ENCODE measurements at places on chromosomes 12 and 14.

- no peak for DNase-seq
Measured at GRCh38 chr12:121668750-121669520, 519 bp downstream of the MORN3 start.

DNA sequence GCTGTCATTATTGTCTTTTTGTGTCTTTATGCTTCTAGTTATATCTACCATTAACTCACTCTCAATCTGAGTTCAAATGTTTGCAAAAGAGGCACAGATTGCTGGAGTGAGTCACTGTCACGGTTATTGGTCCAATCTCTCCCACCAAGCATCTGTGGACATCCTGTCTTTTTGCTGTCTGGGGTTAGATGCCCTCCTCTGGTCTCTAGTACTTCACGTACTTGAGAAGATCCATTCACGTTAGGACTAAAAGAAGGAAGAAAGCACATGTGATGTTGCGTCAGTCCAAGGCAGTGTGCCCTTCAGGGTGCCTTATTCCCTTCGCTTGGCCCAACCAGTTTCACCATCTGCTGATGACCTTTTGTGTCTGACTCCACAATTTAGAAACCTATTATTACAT is 72.3 kb upstream of the STXBP6 start:
- DNase-seq, result no peak

- DNase-seq, result peak; percentile 58
Measured at GRCh38 chr14:67852926-67853604, 33.5 kb downstream of the RAD51B start.

- no peak for DNase-seq
Measured at GRCh38 chr12:127383281-127383680, 883.7 kb upstream of the TMEM132C start.

GRCh38 chr12:2142068-2142467 is 89.3 kb downstream of the CACNA1C start:
- DNase-seq, result no peak

- DNase-seq, result no peak
Measured at GRCh38 chr14:54083549-54084239, 127.1 kb upstream of the BMP4 start.

DNA sequence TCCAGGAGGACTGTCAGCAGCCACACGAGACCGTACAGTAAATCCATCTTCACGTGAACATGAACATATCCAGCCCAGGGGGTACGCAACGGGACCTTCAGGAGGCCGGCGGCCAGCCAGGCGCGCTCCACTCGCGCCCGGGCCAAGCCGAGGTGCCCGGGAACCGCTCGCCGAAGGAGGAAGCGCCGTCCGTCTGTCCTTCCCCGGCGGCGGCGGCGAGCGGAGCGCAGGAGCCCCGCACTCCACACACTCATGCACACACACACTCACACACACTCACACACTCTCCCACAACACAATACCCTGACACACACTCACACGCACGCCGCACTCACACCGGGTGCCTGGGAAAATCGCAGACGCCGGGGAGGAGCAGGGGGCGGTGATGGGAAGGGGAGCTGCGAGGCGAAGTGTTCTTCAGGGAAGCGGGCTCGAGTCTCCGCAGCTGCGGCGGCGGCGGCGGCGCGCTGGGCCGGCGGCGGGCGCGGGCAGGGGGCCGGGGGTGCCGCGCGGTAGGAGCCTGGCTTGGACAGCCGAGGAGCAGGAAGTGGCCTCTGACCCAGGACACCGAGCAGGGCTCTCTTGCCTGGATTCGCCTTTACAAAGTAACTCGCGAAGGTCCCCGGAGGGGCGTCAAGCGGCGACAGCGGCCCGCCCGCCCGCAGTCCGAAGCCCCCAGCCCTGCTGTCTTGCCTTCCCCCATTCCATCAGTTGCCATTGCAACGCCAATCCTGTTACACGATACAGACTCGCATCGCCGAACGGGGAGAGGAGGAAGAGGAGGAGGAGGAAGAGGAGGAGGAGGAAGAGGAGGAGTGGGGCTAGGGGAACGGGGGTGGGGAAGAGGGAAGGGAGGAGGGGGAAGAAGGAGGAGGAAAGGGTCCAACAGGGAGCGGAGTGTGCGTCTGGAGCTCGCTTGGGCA is 601 bp downstream of the MDGA2 start:
- no peak for DNase-seq

DNA sequence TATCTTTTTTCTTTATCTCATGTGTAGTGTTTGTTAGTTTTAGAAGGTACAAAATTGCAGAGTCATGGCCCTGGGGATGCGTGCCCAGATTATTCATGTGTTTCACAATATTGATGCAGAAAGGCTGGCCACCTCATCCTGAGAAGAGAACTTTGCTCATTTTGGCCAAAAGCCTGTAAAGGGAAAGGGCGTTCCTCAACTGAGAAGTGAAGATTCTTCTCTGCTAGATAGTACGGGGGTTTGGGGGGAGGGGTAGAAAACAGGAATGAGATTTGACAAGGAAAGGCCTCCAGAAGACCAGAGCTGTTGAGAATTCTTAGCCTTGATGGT is 1.7 kb downstream of the MGST1 start:
- peak; percentile 74 for DNase-seq

DNA sequence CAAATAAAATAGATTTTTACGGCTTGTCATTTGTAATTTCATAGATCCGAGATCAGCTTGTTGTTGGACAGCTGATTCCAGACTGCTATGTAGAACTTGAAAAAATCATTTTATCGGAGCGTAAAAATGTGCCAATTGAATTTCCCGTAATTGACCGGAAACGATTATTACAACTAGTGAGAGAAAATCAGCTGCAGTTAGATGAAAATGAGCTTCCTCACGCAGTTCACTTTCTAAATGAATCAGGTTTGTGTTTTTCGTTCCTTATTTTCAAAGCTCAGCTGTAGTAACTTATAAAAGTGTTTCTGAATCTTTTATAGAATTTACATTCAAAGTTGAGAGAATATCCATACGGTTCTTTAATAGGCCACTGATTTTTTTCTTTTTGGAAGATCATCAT is 89.1 kb downstream of the LRRK2 start:
- no peak for DNase-seq

GRCh38 chr12:109680264-109681005 is 33.2 kb upstream of the FAM222A start:
- DNase-seq, result peak; percentile 60

GRCh38 chr14:95480109-95480886 is 36.2 kb downstream of the SYNE3 start:
- peak; percentile 78 for DNase-seq

DNA sequence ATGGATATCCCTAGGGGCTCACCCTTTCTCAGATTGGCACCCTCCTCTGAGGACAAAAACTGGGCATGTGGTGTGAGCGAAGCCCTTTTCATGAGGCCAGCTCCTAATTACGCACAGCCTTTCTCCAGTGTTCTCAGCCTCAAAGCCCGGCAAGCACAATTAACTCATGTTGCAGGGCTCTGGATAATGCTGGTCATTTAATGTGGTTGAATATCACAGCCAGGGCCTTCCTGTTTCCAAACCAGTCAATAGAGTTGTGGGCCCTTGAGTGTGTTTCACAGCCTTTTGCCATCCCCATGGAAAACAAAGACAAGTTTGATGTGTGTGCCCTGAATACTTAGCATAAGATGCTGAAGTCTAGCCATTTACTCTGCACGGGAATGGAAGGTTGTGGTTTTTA is 114.2 kb upstream of the ARHGAP5 start:
- DNase-seq, result no peak

DNA sequence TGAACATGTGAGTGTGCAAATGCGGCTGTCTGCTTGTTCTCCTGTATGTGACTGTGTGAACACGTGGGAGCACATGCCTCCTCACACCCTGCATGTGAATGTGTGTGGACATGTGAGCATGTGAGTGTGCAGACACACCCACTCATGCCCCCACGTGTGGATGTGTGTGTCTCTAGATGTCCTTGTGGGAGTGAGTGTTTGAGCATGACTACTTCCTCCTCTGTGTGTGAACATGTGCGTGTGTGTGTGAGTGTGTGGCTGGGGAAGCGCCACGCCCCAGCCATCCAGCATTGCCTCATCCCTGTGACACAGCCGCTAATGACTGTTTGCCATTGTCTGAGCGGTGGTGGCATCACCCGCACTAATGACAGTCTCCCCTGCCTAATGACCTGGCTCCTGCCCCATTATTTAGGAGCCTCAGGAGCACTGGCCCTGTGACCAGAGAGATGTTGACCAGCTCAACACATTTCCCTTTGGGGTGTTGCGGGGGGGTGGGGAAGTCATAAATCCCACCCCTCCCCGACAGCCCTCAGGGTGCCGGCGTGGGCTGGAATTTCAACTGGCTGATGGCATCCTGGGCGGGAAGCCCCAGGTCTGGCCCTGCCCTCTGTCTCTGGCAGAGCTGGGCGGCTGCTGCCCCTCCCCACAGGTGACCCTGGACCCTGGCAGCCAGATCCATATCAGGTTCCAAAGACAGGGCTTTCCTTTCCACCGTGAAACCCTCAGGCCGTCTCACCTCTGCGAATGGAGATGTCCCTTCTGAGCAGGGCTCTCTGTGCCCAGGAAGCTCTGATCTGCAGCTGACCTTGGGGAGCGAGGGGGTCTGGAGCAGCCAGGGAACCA is 11.5 kb upstream of the KRT80 start:
- peak; percentile 95 for DNase-seq

GRCh38 chr12:70359458-70360197 is 6.5 kb upstream of the KCNMB4 start:
- no peak for DNase-seq

- DNase-seq, result peak; percentile 57
Measured at GRCh38 chr12:50061171-50061570, 3.8 kb downstream of the ASIC1 start.

DNA sequence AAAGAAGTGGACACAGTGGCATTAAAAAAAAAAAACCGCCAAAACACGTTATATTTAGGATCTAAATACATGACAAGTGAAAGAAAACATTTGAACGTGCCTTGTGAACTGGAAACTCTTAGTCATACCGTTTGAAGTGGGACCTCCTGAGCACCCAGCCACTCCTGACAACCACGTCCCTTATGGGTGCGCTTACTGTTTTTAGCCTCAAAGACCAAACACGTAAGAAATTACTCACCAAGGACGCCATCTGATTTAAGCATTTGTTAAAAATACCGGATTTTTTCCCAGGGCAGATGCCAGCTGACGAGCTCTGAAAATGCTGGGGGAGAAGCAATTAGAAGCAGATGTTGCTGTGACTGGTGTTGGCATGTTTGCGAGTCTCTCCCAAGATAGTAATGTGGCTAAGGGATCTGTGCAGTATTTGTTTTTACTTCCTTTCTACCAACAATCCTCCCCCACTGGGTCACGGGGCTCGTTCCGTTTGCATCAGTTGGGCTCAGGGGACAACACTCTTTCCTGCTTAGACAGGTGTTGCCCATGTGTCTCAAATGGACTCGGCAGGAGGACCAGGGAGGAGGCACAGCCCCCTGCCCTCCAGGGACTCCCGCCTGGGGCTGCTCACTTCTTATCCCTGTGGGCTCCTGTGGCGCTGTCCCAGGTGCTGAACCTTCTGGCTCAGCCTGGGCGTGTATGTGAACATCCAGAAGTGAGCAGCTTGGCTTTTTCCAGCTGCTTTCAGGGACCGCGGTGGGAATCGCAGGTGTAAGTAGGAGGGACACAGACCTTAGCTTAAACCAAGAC is 101.0 kb downstream of the BEGAIN start:
- peak; percentile 5 for DNase-seq

DNA sequence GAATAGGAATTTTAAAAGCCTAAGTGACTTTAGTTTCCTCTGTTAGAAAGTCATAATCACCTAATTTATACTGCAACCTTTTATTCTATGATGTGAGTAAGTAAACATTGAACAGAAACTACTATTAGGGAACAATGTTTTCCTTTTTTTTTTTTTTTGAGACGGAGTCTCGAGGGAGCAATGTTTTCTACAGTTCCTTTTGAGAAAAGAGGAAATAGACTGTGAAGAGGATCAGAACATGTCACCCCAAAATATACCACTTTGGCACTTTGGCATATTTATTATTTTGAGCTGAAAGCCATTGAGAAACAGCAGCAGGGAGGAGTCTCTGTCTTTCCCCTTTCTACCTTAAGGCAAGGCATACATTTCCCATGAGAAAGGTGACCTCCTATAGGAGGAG is 162.7 kb upstream of the CNOT2 start:
- DNase-seq, result peak; percentile 35

- peak; percentile 60 for DNase-seq
Measured at GRCh38 chr14:52402812-52403526, 88.9 kb downstream of the PTGER2 start.

GRCh38 chr14:33120341-33120740 is 181.7 kb downstream of the NPAS3 start:
- DNase-seq, result no peak

GRCh38 chr14:95442016-95442632 is 74.3 kb downstream of the SYNE3 start:
- DNase-seq, result no peak

DNA sequence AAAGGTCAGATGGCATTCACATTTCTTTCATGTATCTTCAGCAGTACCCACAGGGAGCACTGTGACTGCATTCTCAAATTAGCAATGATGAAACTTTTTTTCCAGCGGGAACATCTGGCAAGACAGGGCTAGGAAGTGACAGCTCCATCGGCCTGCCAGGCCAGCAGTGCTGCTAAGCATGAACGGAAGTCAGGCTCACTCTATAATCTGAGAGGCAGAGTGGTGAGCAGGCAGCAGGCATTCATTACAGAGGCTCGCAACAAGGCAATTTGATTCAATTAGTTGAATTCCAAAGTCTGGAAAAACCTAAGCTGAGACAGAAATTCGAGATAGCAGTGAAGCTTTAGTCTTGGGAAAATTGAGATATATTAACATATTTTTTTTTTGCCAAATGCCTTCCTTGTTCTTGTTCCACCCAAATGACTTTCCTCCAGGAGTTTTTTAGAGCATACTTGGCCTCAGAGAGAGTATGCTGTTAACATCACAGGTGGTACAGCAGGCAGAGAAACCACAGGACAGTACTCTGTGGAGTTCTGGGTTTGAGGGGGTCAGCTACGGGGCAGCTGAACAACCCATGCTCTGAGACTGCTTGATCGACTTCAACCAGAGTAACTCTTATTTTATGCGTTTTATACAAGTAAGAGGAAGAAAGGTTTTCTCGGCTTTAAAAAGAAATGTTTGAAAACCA is 414.9 kb downstream of the APAF1 start:
- DNase-seq, result no peak

GRCh38 chr12:53223389-53224060 is 8.5 kb downstream of the RARG start:
- no peak for DNase-seq

DNA sequence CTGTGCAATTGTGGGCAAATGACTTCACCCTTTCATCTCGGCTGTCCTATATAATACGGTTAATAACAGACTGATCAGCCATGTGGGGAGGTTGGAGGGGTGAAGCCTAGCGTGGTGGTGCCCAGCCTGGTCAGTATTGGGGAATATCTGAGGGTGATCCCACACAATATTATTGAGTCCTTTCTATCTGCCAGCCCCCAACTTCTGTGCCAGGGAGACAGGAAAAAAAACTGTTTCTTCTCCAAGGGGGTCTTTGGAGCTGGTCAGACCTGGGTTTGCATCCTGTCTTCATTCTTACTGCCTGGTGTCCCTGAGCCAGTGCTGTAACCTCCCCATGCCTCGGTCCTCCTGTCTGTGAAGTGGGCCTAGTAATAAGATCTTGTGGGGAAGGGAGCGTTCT is 6.5 kb downstream of the CYP46A1 start:
- DNase-seq, result no peak
